ENCODE measurements at places on chromosomes 6 and 20.

GRCh38 chr20:46631874-46632446, 19.3 kb downstream of the SLC13A3 start:
- no peak for DNase-seq

GRCh38 chr20:10673842-10674683, at the start of gene JAG1:
JAG1 (minus strand) TSS chr20:10673999; CDS start chr20:10673530, 469 bp downstream.
- peak; percentile 93 for DNase-seq

GRCh38 chr6:139303185-139303584, 11.4 kb upstream of the TXLNB start:
- DNase-seq, result no peak

- peak; percentile 72 for DNase-seq
These were observed 170.2 kb downstream of the NFATC2 start for GRCh38 chr20:51372176-51372803.

- DNase-seq, result no peak
These were observed 168.5 kb downstream of the CDC5L start for GRCh38 chr6:44556046-44556445.

- no peak for DNase-seq
These were observed 621 bp downstream of the GPR63 start for GRCh38 chr6:96836631-96837080.

DNA sequence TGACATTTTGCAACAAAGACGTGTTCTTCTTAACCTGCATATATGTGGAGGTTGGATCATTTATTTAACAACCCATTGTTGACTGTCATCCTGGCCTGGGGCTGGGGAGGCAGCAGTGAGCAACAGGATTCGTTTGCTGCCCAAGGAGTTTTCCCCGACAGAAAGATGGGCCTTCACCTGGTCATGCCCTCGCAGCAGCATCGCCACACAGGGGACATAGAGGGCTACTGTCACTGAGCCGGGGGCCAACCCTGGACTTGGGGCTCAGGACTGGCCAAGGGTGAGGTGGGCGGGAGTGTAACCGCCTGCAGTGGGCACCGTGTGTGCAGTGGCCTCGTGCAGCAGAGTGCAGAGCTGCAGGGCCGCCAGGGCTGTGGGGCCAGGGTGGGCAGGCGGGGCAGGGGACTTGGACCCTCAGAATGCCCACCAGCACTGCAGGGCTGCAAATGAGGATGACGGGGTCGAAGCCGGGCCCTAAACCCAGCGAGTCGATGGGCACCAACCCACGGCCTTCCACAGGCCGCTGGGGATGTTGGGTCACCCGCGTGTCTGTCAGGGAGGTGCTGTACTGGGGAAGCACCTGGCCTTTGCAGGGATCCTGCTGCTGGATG, 11.8 kb downstream of the DUSP22 start:
- DNase-seq, result no peak

Data from NCI-H460 (cell line).